ENCODE measurements at places on chromosomes 1 and 21.

GRCh38 chr1:40690771-40691537 is 550 bp upstream of the NFYC start:
- no peak for DNase-seq

- DNase-seq = no peak
Observed at GRCh38 chr21:16040601-16041000, 310.8 kb downstream of the USP25 start.

DNA sequence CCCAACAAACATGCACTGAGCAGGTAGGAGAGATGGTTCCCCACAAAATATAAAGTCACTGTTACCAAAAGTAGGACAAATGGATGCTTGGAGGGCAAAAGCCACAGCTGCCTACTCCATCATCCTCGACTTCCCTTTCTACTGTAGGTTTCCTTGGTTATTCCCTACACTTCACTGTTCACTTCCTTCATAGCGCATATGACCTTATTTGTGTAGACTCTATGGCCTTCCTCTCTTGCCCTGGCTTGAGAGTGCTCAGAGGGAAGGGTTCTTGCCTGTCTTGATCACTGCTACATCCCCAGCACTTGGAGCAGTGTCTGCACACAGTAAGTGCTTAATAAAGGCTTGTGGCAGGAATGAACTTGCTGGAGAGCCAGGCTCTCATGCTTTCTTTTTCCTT is 14.6 kb upstream of the TRNP1 start:
- peak; percentile 59 for DNase-seq

DNA sequence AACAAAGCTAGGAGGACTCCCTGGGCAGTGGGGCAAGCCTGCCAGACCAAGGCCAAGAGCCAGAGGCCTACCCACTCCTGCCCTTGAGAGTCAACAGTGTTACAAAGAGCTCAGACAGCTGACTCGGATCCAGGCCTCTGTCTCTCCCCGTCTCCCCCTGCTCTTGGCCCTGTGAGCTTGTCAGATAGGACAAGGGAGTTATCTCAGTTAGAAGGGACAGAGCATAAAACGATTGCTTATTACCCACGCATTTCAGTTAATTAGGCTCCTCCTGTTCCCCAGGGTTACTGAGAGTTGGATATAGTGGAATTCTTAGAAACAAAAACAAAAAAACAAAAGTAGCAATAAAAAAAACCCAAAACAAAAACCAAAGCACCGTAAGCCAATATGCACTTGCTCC is 1.3 kb downstream of the SLC41A1 start:
- DNase-seq = no peak

DNA sequence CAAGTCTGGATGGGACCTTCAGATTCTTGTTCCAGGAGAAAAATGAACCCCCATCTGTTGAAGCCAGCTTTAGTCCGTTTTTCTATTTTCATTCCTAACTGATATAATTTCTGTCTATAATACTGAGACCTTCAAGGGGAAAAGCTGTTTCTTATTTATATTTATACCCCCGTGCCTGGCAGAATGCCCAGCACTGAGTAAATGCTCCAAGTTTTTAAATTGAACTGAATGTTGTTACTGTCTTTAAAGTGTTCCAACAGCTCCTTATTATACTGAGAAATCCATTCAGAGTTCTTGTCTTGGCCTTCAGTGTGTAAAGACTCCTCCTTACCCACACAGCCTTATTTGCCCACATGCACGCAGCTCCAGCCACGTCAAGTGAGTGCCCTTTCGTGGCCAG is 178.6 kb upstream of the HMGB4 start:
- DNase-seq = no peak
